ENCODE measurements at places on chromosomes 3 and 15.

GRCh38 chr3:170697908-170698307 lies 112.0 kb upstream of the SLC7A14 start:
- DNase-seq, result no peak

GRCh38 chr15:50576166-50576565 lies 29.7 kb upstream of the USP50 start:
- no peak for DNase-seq

DNA sequence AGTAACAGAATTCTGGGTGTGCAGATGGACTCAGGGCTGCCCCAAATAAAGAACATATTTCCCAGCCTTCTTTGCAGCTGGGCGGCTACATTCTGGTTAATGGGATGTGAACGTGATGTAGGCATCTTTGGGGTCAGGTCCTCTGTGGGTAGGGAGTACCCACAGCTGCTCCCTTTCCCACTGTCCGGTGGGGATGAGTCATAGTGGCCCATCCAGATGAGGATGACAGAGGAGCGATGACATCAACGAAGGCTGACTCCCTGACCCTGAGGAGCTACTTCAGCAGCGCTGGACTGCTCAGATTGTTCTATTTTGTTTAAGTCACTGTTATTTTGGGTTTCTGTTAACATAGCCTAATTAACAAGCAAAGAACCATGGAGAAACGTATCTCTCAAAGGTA lies 38.0 kb downstream of the SRPRB start:
- DNase-seq, result no peak

GRCh38 chr3:184734903-184735701 lies 23.2 kb upstream of the MAGEF1 start:
- DNase-seq, result no peak

DNA sequence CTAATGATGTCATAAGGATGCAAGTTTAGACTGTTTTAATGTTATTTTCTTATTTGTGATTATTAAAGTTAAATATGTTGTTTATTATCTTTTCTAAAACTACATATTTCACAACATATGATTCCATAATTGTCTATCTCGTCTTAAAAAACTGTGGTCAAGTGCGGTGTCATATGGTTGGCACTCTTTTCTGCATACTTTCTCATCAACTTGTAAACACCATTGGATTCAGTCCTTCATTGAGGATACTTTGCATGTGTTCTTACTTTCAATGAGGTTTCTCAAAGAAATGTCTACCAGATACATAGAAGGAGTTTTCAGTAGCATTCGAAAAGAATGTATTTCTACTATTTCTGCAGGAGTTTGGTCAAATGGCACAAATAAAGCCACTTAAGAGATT lies 22.0 kb upstream of the ALPK3 start:
- no peak for DNase-seq

DNA sequence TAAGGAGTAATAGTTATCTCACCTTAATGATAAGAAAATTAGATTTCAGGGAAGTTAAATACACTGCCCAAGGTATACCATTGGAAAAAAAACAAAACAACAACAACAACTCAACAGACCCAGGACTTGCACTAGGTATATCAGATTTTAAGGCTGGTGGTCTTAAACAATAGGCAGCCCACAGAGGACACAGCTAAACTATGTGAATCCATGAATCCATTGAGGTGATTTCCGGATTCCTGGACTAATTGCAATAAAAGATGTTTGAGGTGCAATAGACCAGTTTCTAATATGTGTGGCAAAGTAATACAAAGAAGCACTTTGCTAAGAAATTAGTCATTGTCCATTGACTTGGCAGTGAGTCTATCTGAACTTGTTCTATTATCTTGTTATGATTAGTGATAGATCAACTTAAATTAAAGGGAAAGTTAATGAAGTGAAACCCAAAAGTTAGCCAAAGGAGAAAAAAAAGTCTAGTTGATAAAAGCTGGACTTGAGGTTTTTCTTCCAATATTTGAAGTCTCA lies 60.9 kb upstream of the MAGI1 start:
- no peak for DNase-seq

DNA sequence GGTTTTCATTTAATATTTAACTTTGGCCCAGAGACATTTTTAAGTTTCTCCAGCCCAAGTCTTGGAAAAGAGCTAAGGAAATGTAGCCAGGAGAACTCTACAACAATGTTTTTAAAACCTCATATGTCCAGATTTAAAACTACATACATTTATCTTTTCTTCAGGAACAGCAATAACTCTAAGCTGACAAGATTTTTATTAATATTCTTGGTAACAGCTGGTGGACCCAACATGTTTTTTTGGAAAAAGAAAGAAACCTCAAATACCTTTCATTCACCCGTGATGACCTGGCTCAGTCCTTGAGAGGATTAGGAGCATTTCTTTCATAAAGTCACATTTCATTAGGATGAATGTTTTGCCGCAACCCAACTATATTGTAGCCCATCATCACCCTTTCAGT lies 50.4 kb upstream of the CMSS1 start:
- no peak for DNase-seq

- DNase-seq, result peak; percentile 15
Observed at GRCh38 chr3:141336672-141337522, 31.4 kb upstream of the ZBTB38 start.

DNA sequence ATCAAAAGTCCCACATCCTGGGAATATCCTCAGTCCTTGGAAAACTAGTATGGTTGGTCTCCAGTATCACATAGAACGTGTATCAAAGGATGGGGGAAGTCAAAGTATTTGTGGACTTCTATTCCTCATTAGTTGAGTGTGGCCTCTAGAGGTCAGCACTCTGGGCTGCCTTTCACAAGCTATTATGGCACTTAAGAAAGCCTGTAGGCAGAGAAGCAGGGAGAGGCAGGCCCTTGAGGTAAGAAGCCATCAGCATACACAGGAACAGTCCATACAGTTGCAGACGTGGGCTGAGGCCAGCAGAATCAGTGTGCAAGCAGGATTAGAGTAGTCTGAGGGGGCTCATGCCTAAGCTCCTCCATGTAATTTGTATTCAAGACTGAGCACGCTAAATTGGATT lies 341.7 kb downstream of the CLSTN2 start:
- no peak for DNase-seq

DNA sequence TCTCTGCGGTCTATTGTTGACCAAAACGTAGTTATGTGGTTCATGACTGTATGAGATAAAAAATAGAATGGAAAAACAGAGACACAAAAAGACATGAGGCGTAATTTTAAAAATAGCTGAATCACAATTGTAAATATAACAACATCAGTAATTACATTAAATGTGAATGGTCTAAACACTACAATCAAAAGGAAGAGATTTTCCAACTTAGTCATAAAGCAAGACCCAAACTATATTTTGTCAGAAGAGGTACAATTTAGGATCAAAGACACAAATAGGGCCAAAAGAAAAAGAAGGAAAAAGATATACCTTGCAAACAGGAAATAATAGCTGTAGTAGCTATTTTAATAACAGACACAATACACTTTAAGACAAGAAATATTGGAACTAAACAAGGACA lies 61.5 kb downstream of the LRRC28 start:
- DNase-seq, result no peak

DNA sequence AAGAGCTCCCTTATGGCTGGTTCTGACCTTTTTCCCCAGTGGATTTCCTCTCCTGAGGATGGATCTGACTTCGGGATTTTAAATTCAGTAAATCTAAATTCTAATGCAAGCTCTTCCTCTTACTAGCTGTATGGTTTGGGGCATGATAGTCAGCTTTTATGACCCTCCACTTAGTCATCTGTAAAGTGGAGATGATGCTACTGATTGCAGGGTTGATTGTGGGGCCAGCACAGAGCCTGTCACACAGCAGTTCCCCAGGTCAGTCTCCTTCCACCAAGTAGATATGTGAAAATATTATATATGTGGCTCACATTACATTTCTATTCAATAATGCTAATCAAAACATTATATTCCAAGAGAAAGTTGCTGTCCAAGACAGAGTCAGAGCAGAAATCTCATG lies 141.3 kb upstream of the UBE2E1 start:
- DNase-seq, result no peak

GRCh38 chr15:41851167-41851523 lies 12.5 kb downstream of the PLA2G4B start:
- no peak for DNase-seq

DNA sequence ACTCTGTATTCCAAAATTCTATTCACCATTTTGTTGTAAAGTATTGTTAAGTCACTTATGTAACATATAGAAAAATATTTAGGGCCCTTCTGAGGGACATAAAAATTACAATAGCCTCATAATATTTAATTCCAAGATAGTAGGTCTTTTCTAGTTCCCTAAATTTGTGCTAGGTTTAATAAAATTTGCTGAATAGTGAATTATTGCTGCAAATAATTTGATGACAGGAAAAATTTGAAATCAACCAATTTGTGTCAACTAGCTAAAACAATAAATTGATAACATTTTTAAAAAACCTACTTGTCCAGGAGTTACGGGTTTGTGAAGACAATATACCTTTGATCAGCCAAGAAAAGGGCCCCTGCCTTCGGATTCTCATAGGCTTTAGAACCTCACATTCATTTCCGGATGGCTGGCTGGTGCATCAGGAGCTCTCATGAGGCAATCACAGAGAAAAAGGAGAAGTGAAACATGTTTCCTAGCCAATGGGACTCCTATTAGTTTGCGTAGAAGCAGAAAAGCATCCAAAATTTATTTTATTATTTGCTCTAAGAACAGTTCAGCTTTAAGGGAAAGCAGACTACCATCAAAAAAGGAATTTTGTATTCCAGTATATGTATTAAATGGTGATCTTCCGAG lies 177.2 kb downstream of the LRRC3B start:
- DNase-seq, result no peak

DNA sequence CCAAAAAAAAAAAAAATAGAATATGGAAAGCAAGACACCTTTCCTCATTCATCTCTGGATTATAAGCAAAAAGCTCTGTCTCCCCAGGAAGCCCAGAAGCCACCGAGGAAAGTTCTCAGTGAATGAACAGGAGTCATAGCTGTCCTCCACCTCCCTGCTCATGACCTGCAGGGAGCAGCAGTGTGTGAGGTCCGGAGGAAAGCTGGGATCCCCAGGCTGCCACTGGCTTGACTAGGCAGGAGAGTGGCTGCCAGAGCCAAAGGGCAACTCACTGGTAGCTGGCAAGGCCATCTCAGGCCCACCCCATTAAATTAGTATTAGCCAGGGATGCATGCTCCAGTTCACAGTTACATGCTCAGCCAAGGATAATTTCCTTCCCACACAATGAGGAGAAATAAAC lies 191.6 kb upstream of the STT3B start:
- DNase-seq, result peak; percentile 4

GRCh38 chr15:48559285-48559684 lies 86.2 kb downstream of the FBN1 start:
- DNase-seq, result no peak

DNA sequence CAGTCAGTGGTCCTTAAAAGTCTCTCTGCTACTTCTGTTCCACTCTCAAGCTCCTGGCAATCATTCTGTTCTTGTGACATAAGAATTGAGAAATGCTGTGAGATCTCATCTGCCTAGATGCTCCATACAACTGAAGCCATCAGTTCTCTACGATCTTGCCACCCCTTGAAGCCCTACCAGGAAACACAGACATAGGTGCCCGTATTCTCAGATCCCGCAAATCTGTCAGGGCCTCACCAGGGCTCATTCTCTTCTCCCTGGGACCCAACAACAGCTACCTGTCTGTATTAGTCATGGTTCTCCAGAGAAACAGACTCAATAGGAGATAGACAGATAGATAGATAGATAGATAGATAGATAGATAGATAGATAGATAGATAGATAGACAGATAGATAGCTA lies 149.1 kb downstream of the UACA start:
- no peak for DNase-seq

DNA sequence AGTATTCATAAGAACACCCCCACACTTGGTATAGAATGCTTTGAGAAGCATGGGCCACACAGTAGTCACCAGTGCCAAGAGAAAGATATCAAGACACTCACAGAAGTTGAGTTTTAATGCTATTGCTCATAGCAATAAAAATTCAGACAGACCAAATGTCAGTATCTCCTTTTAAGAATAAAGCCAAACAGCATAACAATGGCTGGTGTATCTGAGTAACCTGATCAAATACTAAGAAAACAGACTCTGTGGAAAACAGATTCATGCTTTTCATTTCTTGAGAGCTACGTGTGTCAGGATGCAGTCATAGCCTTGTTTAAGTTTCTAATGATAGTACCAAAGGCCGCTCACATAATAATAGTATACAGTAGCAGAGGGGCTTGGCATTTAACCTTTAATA lies 778.5 kb downstream of the MECOM start:
- no peak for DNase-seq

DNA sequence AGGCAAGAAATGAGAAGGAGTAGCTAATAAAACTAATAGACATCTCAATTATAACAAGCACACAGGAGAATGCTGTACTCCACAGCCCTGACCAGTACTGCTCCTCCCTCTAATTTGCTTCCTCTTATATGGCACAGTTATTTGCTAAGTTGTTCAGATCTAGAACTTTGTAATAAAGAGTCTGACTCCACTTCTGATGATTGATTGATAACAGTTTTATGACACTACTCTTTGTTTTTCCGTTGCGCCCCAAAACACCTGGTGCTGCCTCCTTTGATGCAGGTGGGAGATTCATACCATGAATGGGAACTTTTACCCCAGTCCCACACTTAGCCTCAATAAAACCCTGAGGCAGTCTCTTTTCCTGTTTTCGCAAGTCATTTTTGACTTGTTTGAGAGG lies 777.7 kb downstream of the GBE1 start:
- DNase-seq, result no peak

DNA sequence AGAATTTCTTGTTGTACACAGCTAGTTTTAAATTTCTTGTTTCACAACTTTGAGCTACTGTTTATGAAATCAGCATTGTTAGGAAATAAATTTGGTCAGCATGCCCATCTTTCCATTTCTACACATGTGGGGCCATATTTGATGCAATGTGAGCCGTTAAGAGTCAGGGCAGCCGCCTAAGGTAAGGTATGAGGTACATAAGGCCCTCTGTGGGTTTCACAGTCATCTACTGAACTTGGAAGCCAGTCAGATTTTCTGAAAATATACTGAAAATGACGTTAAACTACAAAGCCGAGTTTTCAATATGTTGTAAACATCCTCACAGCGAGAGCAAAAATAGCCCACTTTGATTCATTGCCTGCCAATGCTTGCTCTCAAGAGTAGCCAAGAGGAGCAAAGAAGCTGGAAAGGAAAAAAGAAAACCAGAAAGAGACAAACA lies 94.7 kb upstream of the PDZRN3 start:
- DNase-seq, result peak; percentile 15

- no peak for DNase-seq
Observed at GRCh38 chr3:72593881-72594397, 254.3 kb downstream of the SHQ1 start.

- DNase-seq, result no peak
Observed at GRCh38 chr15:37773111-37773860, 161.2 kb upstream of the TMCO5A start.

Measured in Ammon's horn (tissue), 1 donor.